ENCODE measurements at places on chromosomes 1 and 21.

- no peak for DNase-seq
Observed at GRCh38 chr1:65378247-65378946, 42.1 kb upstream of the LEPR start.

DNA sequence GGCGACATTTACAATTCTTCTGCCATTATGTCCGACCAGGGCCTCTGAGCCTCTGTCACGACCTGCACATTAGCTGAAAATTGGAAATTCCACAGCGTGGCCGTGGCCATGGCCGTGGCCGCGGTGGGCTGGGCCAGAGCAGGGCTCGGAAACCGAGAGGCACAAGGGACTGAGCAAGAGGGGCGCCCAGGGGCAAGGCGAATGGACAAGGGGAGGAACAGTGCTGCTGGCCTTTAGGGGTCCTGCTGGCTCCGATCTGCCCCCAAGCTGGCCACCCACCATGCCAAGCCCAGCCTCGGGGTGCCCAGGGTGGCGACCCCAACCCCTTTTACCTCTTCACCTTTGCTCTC is 75.0 kb downstream of the TAS1R2 start:
- no peak for DNase-seq

GRCh38 chr1:69284508-69284907 is 283.2 kb upstream of the LRRC7 start:
- no peak for DNase-seq

DNA sequence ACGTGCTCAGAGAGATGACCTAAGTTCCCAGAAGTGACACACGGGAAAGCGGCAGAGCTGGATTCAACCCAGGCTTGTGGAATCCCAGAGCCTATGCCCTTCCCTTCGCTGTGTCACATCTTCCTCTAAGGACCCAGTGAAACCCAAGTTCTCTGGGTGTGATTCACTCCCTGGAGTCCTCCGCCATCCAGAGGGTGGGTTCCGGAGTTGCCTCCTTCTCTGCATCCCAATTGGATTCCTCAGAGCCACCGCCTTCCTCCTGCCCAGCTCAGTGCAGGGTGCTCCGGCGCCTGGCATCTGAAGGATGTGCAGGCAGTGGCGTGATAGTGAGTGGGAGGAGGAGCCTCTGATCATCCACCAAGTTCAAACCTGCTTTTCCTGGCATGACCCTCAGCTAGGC is 20.7 kb upstream of the RCC2 start:
- DNase-seq = no peak

DNA sequence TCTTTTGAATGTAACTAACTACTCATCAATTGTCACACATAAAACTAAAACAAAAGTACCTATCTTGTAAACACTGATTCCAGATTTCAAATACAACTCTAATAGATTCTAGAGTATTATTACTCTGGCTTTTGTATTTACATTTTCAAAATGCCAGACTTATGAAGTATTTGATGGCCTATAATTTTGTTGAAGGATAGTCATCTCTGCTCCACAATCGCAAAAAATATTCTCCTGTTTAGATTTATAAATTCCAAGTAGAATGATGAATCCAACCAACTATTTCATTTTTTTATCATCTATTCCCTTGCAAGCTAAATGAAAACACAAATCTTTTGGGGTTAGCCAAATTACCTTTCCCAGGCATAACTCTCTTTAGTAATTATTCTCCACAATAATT is 75.0 kb upstream of the GUCA2A start:
- no peak for DNase-seq

DNA sequence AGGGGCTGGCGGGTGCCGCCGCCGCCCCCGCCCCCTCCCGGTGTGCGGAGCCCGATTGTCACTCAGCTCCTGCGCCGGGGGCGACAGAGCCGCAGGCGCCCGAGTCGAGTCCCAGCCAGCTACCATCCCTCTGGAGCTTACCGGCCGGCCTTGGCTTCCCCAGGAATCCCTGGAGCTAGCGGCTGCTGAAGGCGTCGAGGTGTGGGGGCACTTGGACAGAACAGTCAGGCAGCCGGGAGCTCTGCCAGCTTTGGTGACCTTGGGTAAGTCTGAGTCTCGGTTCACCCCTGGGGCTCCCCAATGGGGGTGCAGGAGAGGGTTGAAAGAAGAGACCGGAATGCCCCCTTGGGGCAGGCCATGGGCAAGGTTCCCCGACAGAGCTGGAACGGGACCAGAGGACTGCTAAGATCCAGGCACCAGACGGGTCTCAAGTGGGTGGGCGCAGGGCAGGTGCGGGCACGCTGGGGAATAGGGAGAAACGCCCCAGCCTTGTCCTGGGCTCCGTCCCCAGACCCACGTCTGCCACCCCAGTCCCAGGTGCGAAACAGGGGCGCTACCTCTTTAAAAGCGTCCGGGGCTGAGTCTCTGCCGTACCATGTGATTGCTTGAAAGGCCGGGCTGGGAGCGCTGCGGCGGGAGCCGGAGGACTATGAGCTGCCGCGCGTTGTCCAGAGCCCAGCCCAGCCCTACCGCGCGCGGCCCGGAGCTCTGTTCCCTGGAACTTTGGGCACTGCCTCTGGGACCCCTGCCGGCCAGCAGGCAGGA is at the start of gene ADORA1:
Gene ADORA1 (plus strand): TSS at position 61 of the 765 bp plus-strand sequence. CDS start 1,116 bp downstream, outside the sequence.
- DNase-seq = no peak

- DNase-seq = no peak
Observed at GRCh38 chr1:90922996-90923395, 98.8 kb downstream of the ZNF644 start.
